Left colon (tissue), 2 donors: ENCODE measurements at places on chromosomes 1 and 21.
A peak's percentile ranks its signal among the peaks of the same experiment; 100 is the strongest.

DNA sequence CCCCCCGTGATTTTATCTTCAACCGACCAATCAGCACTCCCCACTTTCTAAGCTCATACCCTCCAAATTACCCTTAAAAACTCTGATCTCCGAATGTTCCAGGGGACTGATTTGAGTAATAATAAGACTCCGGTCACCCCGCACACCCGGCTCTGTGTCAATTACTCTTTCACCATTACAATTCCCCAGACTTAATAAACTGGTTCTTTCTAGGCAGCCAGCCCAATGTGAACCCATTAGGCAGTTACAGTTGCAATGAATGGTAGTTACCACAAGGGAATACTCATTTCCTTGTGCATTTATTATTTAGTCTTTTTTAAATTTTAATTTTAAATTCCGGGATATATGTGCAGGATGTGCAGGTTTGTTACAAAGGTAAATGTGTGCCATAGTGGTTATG lies 177.9 kb downstream of the HFM1 start:
- DNase-seq = no peak

- no peak for DNase-seq
These were observed 132.4 kb upstream of the TMEM51 start for GRCh38 chr1:15020943-15021745.

DNA sequence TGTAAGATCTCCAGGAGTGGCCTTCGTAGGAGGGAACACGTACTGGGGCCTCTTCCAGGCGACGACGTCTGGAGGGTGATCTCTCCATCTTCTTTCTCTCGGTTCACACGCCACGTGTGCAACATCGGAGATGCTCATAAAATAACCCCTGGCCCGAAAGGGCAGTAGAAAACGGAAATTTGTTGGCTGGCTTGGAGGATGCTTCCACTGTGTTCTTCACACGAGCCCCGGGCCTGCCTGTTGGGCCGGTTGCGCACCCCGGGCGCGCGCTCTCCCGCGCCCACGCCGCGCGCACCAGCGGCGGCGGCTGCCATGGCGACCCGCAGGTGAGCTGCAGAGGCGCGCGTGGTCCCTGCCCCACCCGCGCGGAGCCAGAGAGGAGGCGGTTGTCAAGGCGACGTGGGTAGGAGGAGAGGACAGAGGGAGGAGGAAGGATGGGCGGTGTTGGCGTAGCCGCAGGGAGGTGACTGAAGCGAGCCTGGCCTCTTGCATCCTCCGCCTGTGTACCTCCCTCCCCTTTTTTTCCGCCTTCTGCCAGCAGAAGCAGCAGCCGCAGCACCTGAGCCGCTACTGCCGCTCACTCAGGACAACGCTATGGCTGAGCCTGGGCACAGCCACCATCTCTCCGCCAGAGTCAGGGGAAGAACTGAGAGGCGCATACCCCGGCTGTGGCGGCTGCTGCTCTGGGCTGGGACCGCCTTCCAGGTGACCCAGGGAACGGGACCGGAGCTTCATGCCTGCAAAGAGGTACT lies at the start of gene ELAPOR1:
ELAPOR1 (plus strand) TSS at position 526 of the 752 bp plus-strand sequence; CDS start at position 595, 69 bp downstream.
- peak; percentile 82 for DNase-seq

GRCh38 chr1:1869469-1869868 lies 21.4 kb downstream of the GNB1 start:
- no peak for DNase-seq

DNA sequence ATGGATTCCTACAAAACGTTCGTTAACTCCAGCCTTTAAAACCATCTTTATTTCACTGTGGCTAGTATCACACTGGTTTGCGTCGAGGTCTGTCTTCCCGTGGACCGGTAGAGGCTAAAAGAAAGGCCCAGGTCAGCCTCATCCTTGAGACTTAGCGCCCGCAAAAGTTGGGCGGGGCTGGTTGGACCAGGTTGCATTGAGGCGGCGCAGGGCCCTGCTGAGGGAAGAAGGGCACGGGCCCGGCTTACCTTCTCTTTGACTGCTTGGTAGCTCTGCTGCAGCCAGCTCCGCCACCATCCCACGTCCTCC lies 455 bp downstream of the BSDC1 start:
- peak; percentile 74 for DNase-seq

DNA sequence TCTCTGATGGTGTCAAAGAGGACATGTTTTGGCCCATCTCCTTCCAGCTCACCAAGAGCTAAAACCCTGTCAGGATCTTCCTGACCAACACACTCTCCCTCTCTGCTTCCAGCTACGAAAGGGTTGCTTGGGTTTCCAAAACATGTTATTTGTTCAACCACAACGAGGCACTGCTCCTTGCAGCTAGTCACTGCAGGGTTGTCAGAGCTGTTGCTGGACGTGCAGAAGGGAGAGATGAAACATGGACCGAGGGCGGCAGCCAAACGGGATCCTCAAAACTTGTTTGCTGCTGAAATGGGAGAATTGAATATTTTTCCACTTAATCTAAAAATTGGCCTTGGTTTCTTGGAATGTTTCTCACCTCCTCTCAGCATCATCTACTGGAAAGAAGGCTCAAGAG lies 12.4 kb downstream of the ZBTB18 start:
- no peak for DNase-seq

GRCh38 chr1:207933205-207933800 lies 22.4 kb upstream of the CD34 start:
- DNase-seq = no peak

GRCh38 chr1:74733604-74734484 lies 892 bp downstream of the TYW3 start:
- peak; percentile 29 for DNase-seq

GRCh38 chr1:153260585-153261280 lies 1.2 kb downstream of the LORICRIN start:
- no peak for DNase-seq

- DNase-seq = no peak
These were observed 33.5 kb upstream of the WASF2 start for GRCh38 chr1:27523337-27524020.

DNA sequence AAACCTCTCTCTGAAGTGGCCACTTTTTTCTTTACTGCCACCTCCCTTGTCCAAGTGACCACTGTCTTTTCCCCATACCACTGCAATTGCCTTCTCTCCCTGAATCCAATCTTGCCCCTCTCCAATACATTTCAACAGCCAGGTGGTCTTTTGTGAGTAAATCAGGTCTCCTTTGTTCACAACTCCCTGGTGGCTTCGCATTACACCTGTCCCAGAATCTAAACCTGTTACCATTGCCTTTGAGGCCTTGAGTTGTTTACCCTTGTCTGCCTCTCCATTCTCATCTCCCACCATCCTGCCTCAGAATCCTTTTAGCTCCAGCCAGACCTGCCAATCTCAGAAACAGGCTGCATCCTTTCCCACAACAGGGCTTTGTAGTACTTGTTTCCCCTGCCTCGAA lies 21.8 kb upstream of the DYNLT5 start:
- no peak for DNase-seq

DNA sequence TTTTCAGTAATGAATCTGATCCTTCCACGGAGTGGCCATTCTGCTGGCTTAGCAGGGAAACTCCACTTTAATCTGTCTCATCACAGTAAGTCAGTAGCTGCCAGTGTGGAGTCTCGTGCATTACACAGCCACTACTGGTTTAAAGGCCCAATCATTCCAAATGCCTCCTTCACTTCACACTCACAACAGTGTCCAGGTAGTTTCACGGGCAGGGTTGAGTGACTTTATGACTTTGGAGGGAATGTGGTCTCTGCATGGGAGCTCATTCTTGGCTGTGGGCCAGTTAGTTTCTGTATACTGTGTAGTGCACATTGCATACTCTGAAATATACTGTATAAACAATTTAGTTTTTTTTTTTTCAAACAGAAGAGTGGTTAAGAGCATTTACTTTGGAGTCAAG lies 34.6 kb upstream of the C1orf87 start:
- DNase-seq = no peak

GRCh38 chr1:99992760-99993467 lies 23.1 kb downstream of the SLC35A3 start:
- no peak for DNase-seq

- no peak for DNase-seq
These were observed 24.0 kb upstream of the PADI6 start for GRCh38 chr1:17347769-17348592.

- no peak for DNase-seq
These were observed 13.5 kb upstream of the CR2 start for GRCh38 chr1:207440626-207441025.

DNA sequence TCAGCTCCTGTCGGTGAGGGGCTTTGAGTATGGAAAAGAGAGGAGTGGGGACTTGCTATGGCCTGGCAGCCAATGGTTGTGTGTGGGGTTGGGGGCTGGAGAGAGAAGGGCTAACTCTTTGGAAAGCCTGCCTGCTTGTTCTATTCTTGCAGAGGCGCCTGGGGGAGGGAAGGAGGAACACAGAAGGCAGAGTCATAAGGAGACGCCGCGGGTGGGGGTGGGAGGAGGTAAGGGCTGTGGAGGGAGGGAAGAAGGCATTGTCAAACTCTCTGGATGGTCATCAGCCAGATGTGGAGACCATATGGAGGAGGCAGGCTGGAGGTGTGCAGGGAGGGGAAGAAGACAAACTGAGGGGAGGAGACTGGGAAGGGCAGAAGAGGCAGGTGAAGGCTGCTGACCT lies 70.0 kb downstream of the PLXNA2 start:
- no peak for DNase-seq

DNA sequence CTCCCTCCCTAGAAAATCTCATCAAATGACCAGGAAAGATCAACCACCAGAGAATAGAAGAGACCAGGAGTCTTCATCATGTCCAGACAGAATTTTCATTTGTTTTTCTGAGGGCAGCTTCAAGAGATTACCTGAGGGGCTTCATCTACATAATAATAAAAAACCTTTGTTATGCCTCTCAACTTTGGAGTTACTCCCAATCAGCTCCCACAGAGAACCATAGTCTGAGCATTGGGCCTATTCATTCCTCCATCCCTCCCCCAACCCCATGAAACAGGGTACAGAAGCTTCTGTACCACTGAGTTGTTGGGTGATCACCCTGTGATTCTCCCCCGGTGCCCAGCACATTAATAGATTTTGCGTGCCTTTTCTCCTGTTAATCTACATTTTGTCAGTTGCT lies 53.3 kb upstream of the PRRC2C start:
- DNase-seq = no peak

GRCh38 chr21:33126569-33126968 lies 56.6 kb downstream of the OLIG1 start:
- DNase-seq = no peak

DNA sequence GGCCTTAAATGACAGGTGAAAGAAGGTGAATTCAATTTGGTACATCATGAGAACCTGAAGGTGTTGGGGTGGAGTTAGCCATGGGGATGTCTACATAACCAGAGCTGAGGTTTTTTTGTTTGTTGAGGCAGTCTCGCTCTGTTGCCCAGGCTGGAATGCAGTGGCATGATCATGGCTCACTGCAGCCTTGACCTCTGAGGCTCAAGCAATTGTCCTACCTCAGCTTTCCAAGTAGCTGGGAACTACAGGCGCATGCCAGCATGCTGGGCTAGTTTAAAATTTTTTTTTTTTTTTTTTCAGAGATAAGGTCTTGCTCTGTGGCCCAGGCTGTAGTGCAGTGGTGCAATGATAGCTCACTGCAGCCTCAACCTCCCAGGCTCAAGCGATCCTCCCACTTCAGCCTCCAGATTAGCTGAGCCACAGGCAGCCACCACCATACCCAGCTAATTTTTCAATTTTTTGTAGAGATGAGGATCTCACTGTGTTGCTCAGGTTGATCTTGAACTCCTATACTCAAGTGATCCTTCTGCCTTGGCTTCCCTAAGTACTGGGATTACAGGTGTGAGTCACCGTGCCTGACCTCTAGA lies 1.9 kb upstream of the MPZ start:
- DNase-seq = no peak

- no peak for DNase-seq
These were observed 398.3 kb upstream of the DUSP10 start for GRCh38 chr1:222140206-222140605.

GRCh38 chr1:229271448-229272159 lies 693 bp downstream of the RAB4A start:
- DNase-seq = no peak

- DNase-seq = no peak
These were observed 12.6 kb downstream of the IL22RA1 start for GRCh38 chr1:24130385-24130784.

GRCh38 chr1:147574401-147574800 lies 33.1 kb downstream of the BCL9 start:
- no peak for DNase-seq

GRCh38 chr1:245412306-245412705 lies 257.5 kb downstream of the KIF26B start:
- no peak for DNase-seq

DNA sequence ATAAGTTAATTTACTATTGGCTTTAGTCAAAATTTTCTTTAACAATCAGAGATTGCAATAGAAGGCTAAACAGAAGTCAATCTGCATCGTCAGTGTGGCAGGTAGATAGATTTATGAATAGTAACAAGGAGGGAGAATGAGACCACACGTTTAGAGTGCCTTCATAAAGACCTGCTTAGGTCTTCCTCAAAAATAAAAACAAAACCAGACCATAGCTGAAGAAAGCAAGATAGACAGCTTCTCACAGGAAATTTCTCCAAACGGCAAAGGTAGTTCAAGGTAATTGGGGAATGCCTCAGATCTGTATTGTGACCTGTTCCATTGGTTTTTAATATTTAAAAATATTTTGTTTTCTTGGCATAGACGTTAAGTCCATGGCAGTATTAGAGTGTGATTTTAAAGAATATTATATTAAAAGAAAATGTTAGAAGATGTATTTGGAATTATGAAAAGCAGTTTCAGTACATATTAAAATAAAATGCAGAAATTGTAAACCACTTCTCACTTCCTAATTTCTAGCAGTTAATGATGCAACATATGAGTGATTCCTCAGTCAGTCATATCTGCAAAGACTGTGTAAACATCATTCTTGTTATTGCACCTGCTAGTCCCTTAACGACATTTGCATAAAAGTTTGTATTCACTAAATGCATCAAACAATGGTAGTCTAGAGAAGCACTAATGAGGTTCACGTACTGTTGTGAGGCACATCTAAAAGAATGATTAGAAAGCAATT lies 278.0 kb downstream of the HLX start:
- DNase-seq = no peak

DNA sequence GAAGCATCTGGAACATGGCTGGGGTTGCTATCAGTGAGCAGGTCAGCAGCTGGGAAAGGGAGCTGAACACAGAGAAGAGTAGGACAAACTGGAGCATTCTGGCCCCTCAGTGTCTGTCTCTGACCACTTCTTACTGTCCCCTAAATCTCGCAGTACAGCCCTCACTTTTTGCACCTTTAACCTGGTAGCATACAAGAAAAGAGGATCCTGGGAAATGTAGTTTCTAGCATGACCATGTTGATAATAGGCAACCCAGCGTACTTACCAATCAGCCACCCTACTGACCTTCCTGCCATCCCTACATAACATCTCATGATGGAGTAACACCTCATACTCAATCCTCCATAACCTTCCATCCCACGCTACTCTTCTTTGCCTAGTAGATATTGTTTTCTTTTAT lies 99.1 kb upstream of the RAVER2 start:
- no peak for DNase-seq

DNA sequence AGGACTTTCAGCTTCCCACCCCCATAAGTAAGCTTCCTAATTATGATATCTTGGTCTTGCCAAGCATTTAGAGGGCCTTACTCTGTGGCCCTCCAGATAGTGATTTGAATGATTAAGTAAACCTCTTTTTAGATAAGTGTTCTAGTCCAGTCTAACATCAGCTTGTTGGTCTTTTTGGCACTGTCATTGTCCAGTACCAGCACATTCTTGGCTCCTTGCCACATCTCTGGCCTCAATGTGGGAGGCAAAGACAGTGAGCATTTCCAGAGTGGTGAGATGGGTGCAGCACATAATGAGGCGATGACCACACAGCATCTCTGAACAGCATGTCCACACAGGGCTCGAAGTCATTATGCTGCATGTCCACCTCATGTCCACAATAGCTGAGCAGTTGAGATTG lies 6.1 kb downstream of the CAPZA1 start:
- DNase-seq = no peak
